Activated CD8-positive, alpha-beta T cell treated with anti-CD3 and anti-CD28 coated beads, Interleukin-2, amount 10 ng/mL, durations not matched to agents 7 days and 5 days (primary cell): ENCODE measurements at places on chromosomes 2 and 18. TPM values are rescaled to one million over a fixed set of nuclear protein-coding genes. Genes with fewer than 3 reads are reported as not detected.

- H3K36me3 ChIP-seq: no peaks in the 10 kb centered on the region
- DNase-seq: no peak
- no peak overlapping the region for H3K27ac ChIP-seq
Observed at GRCh38 chr18:59455728-59456276, 96.7 kb upstream of the LMAN1 start.

GRCh38 chr2:163665051-163665450, 70.8 kb downstream of the FIGN start:
- H3K36me3 ChIP-seq: no peaks in the 10 kb centered on the region
- DNase-seq: no peak

DNA sequence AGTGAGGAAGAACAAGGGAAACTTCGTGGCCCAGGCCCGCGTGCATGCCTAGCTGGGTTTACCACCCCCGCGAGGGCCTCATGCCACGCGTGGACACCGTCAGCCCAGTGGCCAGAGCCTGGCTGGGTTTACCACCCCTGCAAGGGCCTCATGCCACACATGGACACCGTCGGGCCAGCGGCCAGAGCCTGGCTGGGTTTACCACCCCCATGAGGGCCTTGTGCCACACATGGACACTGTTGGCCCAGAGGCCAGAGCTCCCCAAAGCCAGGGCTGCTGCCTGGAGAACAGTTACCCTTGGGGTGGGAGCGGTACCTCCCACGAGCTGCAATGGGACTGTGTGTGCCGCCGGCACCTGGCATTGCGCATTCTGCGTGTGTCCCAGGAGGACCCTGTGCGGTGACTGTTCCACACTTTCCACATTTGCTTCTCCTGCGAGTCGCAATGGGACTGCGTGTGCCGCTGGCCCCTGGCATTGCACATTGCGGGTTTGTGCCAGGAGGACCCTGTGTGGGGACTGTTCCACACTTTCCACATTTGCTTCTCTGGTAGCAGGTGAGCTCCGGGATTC, 105.6 kb upstream of the CTDP1 start:
- peaks cover 20% of the 10 kb centered on the region for H3K36me3 ChIP-seq
- H3K27ac ChIP-seq: no peak overlapping the region
- peaks cover 26% of the 10 kb centered on the region for H3K4me1 ChIP-seq
- peaks cover 2% of the 10 kb centered on the region for H3K27me3 ChIP-seq

- H3K4me3 ChIP-seq: no peak overlapping the region
- H3K27me3 ChIP-seq: no peaks in the 10 kb centered on the region
- DNase-seq: no peak
- no peaks in the 10 kb centered on the region for H3K36me3 ChIP-seq
- H3K27ac ChIP-seq: no peak overlapping the region
Observed at GRCh38 chr2:215652388-215652787, 216.5 kb upstream of the FN1 start.

IL37 gene
- total RNA-seq: not detected
